ENCODE measurements at places on chromosomes 13 and 19.

DNA sequence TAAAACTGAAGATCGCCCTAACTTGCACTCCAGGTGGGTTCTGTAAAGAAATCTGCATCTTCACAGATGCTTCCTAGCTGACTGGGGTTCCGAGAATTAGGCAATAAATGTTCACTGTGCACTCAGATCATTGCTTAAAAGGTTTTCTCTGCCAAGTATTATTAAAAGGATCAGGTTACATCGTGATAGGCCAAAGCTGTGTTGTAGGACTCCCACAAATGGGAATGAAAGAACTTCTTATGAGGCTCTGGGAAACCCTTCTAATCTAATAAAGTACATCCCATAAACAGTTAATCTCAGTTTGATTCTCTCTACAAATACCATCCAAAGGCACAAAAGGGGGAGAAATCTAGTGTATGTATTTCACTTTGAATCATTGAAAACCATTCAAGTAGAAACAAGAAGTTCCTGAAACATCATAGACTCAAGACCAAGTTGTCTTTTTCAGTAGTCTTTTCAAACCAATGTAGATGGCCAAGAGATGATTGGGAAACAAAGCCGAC lies 7.1 kb upstream of the POU4F1 start:
- no peak for DNase-seq

DNA sequence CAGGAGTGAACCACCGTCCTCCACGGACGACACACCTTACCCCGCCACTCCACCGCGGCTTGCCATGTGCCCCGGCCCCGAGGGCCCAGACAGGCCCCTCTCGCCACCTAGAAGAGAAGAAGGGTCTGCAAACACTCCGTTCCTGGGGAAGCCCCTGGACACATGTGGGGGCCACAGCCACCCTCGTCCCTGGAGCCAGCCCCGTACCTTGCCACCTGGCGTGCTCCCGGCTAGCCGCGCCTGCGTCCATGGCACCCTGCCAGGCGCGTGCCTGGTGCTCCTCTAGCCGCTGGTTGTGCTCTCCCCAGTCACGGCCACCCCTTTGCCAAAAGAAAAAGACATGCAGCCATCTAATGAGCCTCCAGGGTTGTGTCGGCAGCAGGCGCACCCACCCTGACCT lies 19.9 kb upstream of the TINCR start:
- DNase-seq: no peak

DNA sequence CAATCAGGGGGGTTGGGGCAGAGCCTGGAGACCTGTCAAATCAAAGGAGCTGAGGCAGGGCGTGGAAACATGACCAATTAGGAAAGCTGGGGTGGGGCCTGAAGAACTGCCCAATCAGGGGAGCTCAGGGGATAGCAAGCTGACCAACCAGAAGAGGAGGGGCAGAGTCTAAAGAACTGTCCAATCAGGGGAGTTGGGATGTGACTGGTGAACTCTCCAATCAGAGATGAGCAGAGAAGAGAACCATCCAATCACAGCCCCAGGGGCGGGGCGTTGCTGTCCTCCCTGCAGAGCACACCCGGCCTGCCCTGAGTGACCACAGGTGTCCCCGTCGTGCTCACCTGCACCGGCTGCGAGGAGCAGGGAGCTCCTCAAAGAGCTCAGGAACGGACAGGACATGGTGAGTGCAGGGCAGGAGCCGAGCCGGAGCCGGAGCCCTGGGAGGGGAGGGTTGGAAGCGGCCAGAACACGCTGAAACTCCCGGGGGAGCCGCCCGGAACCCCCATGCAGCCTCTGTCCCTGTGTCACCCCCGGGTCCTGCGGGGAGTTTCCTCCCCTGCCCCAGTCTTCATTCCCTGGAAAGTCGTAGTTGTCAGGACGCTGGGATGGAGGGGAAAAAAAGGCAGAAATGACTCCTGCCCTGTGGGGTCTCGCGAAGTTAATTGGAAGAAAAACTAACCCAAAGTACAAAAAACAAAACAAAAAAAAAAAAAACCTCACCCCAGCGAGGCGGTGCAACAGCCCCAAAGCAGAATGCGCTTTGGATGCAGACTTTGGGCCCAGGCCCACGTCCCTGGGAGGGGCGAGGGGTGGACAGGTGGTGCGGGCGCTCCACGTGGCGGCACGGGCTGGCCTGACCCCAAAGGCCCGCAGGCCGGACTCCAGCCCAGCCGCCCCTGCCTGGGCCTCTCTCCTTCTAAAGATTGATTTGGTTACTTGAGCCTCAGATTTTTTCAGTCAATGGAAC lies at the start of gene ZNF556:
ZNF556 (plus strand) TSS at position 311 of the 967 bp plus-strand sequence; CDS start at position 398, 87 bp downstream.
- no peak for DNase-seq

DNA sequence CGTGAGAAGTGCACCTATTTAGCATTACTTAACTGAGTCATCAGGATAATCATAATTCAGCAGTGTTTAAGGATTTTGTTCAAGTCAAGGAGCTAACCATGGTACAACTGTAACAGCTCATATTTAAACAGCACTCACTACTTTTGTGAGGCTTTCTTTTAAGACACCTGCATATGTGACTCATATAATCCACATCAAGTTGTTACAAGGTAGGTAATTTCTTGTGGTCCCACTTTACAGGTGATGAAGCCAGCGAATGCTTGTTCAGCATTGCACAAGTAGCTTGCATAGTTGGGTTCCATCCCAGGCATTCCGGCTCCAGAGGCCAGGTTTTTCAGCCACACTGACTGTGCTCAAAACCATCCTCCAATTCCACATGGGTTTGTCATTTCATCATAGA lies 569.2 kb downstream of the MYO16 start:
- no peak for DNase-seq
